ENCODE measurements at places on chromosomes 13 and 19.

- DNase-seq: peak; percentile 50
Measured at GRCh38 chr13:30355384-30355699, 48.0 kb upstream of the KATNAL1 start.

DNA sequence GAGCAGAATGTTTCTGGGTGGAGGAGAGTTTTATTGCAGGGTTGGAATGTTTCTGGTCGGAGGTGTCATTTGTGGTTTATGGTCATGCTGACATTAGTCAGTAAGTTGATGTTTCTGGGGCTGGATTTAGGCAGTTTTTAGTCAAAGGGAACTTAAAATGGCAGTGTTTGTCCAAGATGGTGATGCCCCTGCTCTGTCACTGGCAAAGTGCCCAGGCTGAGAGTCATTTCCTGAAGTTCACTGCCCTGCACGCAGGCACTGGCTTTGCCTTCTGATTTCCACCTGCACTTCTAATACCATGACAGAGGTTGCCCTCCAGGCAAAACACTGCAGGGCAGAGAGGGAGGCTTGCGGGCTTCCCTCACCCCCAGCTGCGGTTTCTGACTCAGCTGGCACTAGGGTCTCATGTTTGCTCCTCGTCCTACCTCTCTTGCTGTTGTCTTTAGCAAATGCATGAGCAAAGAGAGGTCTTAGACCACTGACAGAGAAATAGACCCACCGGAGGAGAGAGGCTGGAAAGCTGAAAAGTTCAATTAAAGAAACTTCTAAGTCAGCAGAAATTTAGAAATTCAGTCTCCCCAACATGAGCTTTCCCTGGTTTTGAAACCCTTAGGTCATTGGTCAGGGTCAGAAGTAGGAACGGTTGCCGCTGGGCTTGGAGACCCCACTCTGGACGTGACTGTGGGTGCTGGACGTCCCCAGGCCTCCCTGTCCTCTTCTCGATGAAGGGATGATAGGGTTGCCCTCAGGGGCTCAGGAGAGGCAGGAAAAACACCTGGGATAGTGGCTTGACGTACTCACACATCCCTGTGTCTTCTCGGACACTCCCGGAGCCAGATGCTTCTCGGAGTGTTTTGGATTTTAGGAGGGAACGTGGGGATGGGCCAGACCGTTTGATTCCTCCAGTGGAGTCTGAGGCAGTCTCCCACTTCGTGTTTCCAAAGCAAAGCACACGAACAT, 26.3 kb downstream of the TMEM255B start:
- DNase-seq: peak; percentile 49

DNA sequence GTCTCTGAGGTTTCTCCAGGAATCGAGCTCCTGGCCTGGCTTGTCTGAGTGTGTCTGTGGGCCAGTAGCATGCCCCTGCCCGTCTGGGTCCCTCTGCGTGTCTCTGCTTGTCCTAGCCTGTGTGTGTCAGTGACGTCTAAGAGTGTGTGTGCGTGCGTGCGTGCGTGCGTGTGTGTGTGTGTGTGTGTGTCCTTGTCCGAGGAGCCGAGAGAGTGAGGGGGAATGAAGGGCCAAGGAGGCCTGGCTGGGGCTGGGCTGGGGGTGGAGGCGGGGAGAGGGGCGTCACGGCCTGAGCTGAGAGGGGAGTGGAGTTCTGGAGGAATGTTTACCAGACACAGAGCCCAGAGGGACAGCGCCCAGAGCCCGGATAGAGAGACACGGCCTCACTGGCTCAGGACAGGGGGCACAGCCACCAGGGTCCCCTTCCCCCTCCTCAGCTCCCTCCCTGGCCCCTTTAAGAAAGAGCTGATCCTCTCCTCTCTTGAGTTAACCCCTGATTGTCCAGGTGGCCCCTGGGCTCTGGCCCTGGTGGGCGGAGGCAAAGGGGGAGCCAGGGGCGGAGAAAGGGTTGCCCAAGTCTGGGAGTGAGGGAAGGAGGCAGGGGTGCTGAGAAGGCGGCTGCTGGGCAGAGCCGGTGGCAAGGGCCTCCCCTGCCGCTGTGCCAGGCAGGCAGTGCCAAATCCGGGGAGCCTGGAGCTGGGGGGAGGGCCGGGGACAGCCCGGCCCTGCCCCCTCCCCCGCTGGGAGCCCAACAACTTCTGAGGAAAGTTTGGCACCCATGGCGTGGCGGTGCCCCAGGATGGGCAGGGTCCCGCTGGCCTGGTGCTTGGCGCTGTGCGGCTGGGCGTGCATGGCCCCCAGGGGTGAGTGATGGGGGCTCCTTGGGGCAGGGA, at the start of gene AXL:
AXL (plus strand) TSS at position 609 of the 893 bp plus-strand sequence; CDS start at position 779, 170 bp downstream.
- no peak for DNase-seq

DNA sequence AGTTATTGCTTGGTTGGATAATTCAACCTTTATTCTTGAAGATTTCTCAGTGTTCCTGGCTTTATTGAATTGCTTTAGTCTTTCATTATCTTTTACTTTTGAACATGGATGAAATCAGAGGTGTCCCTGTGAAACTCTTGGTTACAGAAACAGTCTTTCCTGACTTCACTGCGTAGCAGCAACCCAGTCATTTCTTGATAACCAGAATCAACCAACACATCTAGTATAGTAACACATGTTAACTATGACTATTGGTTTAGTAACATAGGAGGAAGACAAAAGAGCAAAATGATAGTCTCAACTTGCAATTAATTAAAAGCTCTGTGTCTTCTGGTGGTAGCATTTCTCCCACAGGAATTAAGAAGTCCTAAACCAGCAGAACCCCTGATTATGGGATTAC, 393.6 kb downstream of the GPC5 start:
- DNase-seq: no peak

DNA sequence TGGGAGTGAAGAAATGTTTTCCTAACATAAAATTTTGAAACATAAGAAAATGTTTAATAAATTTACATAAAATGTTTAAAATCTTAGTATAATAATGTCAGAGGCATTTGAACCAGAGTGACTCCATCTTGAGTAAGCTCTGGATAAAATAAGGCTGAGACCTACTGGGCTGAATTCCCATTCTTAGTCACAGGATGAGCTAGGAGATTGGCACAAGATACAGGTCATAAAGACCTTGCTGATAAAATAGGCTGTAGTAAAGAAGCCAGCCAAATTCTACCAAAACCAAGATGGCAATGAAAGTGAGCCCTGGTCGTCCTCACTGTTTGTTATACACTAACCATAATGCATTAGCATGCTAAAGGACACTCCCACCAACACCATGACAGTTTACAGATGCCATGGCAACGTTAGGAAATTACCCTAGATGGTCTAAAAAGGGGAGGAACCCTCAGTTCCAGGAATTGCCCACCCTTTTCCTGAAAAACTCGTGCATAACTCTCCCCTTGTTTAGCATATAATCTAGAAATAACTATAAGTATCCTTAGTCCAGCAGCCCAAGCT, 1184.0 kb downstream of the UQCRFS1 start:
- no peak for DNase-seq

- DNase-seq: peak; percentile 90
Measured at GRCh38 chr19:39557811-39558623, 18.1 kb upstream of the EID2 start.

GRCh38 chr13:105139048-105139379, 1396.4 kb downstream of the EFNB2 start:
- DNase-seq: no peak

- DNase-seq: no peak
Measured at GRCh38 chr13:113937527-113938180, 36.2 kb downstream of the C13orf46 start.

All from suppressor macrophage treated with lipopolysaccharide for 4 hours (primary cell).